ENCODE measurements at places on chromosomes 7 and 10. TPM values are rescaled to one million over a fixed set of nuclear protein-coding genes. Genes with fewer than 3 reads are reported as not detected.

DNA sequence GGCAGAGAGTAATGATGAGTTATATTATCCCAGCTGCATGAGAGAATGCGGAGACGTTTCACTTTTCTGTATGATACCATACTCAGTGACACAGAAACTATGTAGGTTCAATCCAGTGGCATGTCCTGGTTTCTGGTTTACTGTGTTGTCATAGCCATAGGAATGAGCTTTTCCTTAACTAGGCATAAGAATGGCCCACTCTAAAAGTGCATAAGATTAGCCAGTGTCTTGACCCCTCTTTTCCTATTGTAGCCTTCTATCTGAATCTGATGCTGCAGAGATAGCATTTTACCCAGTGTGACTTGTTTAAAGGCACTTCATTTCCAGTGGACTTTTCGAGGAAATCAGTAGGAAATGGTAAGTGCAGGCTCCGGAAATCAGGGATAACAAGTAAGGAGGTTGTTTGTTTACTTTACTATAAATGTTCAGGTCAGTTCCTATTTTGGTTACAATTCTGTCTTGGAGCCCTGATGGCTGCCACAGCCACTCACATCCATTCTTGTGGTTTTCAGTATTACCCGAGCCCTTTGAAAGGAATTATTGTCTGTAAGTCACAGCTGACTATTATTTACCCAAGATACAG is 70.5 kb downstream of the SEMA3A start:
- no peak for DNase-seq

DNA sequence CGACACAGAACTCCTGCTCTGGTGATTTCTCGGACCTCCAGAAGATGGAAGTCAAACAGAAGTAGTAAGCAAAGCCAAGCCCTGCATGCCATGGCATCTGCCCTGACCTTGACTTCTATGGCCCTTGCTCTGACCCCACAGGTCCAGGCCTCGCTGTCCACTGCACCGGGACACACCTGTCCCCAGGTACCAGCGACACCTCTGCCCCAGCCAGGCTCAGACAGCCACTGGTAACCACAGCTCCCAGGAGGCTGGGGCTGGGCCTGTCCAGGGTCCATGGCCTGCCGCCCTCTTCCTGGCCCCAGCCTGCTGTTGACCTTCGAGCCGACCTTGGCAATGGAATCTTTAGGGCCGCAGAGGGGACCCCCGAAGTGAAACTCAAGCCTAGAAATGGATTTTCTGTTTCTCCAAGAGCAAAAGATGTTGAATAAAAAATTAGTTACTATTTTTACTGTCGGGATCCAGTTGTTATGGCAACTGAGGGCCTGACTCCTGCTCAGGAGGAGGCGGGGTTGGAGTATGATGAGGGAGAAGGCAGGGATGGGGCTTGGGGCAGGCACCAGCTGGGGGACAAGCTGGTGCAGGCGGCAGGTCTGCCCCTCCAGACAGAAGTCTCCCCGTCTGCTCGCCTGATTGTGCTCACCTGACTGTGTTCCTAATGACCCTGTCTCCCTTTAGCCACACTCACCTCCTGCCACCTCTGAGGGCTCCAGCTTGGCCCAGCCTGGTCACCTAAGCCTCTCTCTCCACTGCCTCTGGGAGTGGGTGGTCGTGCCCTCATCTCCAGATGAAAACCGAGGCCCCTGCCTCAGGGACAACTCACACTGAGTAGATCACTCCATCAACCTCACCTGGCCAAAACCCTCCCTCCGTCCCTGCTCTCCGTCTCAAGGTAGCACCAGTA is 4.1 kb upstream of the MMD2 start:
- DNase-seq: no peak

DNA sequence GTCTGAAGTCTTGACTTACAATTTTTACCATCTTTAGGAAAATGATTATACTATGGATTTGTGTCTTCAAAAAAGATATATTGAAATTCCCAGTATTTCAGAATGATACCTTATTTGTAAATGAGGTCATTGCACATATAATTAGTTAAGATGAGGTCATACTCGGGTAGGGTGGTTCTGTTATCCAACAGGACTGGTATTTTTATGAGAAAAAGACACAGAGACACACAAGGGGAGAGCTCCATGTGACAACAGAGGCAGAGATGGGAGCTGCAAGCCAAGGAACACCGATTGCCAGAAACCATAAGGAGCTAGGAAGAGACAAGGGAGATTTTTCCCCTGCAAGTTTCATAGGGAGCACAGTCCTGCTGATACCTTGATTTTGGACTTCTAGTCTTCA is 356.9 kb downstream of the ARL4A start:
- no peak for DNase-seq

DNA sequence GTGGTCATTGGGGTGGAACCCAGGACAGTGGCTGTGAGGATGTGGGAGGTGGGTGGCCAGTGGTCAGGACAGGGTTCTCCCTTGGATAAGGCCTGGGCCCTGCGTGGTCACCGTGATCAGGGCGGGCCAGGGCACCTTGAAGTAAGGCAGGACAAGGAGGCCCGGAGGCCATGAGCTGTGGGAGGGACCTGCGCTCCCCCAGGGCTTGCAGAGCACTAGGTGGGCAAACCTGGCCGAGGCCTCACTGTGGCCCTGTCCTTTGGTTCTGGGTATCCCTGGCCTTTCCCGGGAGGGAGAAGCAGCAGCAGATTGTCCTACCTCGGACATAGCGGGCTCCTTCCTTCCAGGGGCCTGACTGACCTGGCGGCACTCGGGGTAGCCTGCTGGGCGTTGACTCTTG is 144.8 kb upstream of the RET start:
- no peak for DNase-seq

GRCh38 chr10:42519079-42519478 is 119.3 kb downstream of the ZNF33B start:
- DNase-seq: no peak

DNA sequence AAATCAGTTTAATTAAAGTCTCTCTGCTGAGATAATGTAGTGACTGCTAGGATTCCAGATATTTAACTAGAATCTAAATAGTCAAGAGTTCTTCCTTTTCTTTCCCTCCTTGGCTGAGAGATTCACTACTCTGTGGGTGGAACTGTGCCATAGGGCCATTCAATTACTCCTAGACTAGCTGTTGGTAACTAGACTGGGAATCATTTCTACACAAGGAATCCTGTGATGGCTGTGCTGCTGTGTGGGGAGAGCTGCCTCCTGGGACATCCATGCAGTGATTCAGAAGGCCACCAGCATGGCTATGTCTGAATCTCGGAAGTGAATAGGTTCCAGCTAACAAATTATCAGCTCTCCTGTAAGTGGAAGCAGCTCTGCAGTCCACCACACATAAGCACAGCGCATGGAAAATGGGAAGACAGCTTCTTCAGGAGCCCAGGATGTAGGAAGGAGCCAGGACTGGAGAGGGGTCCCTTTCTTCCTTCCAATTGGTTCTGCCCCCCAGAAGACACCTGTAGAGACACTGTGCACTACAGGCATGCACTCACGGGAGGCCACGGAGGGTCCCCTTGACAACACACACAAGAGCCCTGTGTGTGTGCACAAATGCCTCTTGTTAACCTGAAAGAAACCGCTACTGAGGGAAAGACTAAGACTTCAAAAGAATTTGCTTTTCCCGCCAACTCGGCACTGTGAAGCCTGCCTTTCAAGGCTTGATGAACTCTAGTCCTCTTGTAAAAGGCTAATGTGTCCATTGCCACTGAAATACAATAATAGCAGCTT is 66.5 kb downstream of the SCRN1 start:
- DNase-seq: no peak

Gene SPDYE2B
- not detected for total RNA-seq

Gene OR2A5
- not detected for total RNA-seq

Gene COL1A2
- total RNA-seq: 0.35 TPM

Gene CALML3
- total RNA-seq: not detected

Measured in activated naive CD4-positive, alpha-beta T cell treated with anti-CD3 and anti-CD28 coated beads for 36 hours (primary cell).